Right ventricle myocardium inferior (tissue), 1 donor: ENCODE measurements at places on chromosomes 4 and X. TPM values are rescaled to one million over a fixed set of nuclear protein-coding genes. Genes with fewer than 3 reads are reported as not detected.

- DNase-seq, result no peak
Observed at GRCh38 chrX:53156207-53156596, 62.3 kb downstream of the KANTR start.

- no peak for DNase-seq
Observed at GRCh38 chr4:168743131-168743530, 246.3 kb downstream of the PALLD start.

DNA sequence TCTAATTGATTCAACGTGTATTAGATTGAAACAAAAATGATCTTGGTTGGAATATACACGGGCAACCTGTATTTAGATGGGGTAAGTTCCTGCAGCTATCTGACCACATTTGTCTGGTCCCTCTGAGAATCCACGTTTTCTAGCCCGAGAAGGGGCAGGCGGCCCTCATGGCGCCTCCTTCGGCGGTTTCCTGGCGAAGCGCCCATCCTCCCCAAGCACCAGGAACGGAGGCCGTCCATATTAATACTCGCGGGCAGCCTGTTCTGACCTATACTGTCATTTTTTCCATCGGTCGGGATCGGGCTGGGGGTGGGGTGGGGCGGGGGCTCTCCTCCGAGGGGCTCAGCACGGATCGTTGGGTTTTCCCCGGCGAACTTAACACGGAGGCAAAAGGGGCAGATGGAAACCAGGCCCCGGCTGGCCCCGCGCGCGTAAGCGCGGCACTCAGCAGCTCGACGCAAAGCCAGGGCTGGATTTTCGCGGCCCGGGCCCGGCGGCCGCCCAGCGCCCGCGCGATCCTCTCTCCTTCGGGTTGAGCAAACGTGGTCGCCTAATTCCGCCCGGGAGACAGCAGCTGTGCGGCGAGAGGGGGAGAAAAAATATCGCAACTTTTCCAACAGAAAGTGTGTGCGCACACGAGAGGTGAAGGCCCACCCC, 77.2 kb upstream of the BCOR start:
- DNase-seq, result peak; percentile 80

DNA sequence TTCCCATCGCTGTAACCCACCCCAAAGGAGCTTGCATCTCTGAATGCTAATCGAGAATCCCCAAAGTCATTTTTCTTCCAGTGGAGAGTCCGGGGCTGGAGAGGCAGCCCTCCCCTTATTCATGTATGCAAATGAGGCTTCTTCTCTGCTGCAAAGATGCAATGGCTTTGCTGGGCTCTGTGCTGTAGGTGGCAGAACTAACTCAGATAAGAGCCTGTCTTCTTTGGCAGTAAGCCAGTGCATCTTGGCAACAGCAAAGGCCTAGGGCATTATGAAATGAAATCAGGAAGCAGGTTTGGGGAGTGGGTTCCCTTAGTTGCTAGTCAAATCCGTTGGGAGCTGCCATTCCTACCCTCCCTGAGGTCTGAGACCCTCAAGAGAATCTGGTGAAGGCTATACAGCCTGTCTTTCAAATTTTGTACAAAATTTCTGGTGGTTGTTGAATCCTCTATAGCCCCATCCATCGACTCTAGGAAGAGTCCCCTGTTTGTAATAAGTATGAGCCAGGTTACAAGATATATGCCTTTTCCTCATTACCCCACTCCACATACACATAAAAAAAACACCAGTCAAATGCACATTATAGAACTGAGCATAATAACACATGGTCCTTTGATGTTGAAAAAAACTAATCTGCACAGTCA, 290.6 kb upstream of the TAPT1 start:
- no peak for DNase-seq

GRCh38 chr4:55733932-55734331, 85.7 kb upstream of the EXOC1L start:
- no peak for DNase-seq

DNA sequence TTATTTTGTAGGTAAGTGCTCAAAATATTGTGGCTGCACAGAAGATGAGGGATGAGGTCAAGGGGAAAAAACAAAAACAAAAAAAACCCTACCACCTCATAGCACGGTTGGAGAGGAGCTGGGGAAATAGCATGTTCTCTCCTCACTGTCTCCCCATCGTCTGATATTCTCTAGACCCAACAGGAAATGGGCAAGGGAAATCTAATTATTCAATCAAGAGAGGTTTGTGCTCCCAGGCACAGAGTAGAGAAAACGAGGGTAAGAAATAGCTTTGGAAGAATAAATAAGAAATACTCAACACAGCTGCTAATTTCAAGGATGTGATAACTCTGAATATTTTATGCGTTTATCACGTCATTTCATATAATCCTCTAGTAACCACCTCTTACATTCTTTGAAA, 619.2 kb upstream of the GNPDA2 start:
- no peak for DNase-seq

DNA sequence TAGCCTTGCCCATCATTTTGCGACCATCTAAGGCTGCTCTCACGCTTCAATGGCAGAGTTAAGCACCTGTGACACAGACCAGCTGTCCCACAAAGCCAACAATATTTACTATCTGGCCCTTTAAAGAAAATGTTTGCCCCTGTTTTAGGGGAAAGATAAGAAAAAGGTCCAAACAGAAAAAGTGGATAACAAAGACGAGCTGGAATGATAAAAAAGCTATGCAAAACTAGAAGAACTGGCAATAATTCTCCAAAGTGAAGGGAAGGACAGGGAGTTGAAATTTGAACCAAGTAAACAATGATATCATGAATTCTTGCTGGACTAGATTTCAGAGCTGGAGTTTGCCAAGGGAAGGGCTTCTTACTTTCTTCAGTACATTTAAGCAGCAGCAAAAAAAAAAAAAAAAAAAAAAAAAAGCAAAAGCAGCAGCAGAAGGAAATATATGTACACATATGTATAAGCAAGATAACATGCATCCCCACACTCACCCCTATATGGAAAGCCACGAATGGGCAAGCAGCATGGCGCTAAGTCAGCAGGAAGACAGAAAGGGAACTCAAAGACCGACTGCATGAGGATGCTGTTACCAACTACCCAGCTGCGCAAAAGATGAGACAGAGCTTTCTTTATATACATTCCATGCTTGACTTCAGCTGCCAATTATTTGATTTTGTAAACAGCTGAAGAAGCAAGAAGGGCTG, 12.5 kb downstream of the TRAPPC2 start:
- DNase-seq, result no peak

- DNase-seq, result no peak
Observed at GRCh38 chr4:34183926-34184325, 2060.4 kb downstream of the ARAP2 start.

GRCh38 chrX:2712890-2713840, 22.1 kb downstream of the CD99 start:
- DNase-seq, result no peak

GRCh38 chr4:74933562-74934015, 673 bp downstream of the PARM1 start:
- DNase-seq, result no peak

GRCh38 chr4:26533685-26534084, 43.4 kb upstream of the CCKAR start:
- DNase-seq, result no peak

DNA sequence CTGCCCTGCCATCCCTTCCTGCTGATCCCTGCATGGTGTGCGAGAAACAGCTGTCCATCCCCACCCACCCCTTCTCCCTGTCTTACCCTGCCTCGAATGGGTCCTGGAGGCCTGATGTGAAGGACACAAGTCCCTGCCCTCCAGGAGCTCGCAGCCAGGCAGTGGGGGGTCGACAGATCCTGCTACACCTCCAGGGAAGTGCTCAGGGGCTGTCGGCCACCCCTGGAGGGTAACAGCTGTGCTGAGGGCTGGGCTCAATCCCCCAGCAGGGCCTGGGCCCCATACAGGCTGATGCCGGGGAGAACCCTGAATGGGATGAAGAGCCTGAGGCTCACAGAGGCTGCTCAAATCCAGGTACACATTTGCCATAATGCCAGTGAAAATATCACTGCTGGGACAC, 17.6 kb downstream of the HMX1 start:
- DNase-seq, result peak; percentile 30

- DNase-seq, result no peak
Observed at GRCh38 chr4:25101836-25102235, 58.4 kb downstream of the SEPSECS start.

DNA sequence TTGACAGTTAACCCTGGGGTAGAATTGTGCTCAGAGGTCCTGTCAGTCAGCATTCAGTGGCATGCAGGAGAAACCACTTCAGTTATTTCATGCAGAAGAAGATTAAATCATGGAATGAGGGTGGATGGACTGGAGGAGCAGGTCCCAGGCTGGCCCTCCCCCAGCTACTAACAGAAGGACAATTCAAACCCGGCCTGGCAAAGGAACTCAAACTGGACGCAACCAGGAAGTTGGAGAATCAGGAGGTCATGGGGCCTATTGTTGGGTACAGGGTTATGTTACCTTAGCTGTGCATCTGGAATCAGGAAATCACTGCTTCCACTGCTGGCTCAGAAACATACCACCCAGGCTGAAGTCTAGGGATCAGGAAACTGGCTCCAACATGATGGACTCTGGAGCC, 121.4 kb downstream of the GPAT3 start:
- no peak for DNase-seq

DNA sequence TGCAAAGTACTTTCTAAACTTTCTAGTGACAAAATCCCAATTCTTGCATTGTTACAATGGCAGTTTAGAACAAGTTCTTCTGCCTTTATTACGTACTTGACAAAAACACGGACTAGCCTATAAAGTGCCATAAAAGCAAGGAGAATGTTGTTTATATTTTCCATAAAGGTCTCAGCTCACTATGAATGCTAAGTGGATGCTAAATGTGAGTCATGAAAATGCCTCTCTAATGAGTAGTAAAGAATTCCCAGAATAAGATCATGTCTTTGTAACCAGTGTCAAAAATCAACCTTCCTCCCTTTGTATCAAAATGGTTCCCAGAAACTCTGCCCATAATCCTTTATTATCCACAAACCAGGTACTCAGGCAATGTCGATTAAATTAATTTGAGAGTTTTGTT, 539.8 kb upstream of the SLIT2 start:
- no peak for DNase-seq

GRCh38 chr4:166169111-166169510, 296.1 kb downstream of the TLL1 start:
- DNase-seq, result no peak

DNA sequence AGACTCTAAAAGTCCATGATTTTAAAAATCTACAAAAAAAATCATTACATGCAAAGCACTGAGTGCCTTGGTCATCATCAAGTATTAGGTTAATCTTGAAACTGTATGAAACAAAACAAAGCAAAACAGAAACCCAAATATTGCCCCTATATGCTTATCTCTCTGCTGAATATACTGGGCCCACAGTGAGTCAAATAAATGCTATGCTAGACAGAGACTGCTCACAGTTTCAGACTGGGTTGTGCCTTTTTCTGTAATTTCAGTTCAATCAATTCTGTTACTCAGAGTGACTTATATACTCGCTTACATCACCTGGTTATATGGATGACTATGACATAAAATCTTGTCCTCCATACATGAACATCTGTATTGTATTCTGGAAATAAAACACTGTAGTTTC, 257.1 kb upstream of the ACTRT1 start:
- no peak for DNase-seq

- DNase-seq, result no peak
Observed at GRCh38 chr4:77493829-77494551, 111.6 kb upstream of the CXCL13 start.

DNA sequence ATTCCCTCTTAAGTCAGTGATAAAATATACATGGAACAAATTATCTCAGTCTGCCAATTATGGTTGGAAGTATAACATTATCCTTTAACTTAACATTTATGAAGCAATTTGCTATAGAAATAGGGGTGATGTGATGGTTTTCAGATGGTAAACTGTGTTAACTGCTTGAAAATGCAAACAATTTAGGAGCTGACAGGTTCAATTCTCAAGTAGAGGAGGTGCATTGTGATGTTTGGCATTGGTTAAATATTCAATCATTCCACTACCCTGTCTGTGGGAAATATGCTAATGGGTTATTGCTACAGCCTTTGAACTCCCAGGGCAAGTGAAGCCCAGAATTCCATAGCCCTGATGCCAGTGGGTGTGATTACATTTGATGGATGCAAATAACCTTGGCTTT, 243.4 kb upstream of the GK2 start:
- no peak for DNase-seq

DNA sequence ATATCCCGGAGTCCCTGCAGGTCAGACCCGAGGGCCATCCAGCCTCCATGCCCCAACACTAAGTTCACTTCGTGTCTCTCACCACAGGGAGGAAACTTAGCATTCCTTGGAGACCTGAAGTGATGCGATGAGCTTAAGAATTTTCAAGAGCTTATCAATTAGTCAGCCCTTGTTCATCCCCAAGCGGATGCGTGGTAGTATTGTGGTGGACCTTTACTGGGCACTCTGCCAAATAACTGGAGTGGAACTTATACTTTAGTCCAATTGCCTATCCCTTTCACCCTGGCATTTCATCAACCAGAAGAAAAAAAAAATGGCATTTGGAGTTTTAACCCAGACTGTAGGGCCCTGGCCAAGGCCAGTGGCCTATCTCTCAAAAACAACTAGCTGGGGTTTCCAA, 137.1 kb downstream of the RELL1 start:
- no peak for DNase-seq

- no peak for DNase-seq
Observed at GRCh38 chr4:164428561-164428960, 325.4 kb upstream of the SMIM31 start.

DNA sequence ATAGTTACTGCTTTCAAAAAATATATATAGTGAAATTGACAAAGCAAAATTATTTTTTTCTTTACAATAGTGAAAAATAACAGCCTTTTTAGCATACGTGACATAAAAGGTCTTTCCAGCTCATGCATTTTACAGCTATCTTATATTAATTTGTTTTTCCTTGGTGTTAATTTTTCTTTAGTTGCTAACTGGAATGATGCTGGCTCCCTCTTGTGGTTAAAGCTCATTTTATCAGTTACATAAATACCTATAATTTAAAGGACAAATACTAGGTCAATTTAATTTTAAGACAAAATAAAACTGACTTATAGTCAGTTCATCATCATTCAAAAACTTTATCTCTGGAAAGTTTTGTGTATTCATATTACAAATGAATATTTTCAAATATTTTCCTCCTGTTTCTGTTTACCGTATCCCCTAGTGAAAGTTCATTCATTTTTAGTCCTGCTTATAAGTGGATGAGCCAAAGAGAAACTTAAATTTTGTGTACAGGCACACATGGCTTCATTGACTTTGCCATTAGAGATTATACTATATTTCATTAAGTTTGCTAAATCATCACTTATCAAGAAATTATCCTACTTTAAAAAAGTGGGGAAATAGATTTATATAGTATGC, 9.9 kb upstream of the ANAPC4 start:
- DNase-seq, result no peak

The FAM236C gene
- not detected for total RNA-seq

The NDP gene
- not detected for total RNA-seq

The PLXNB3 gene
- 2.3 TPM for total RNA-seq

The MAGEB4 gene
- not detected for total RNA-seq

The PAGE2B gene
- not detected for total RNA-seq

The KLHL15 gene
- total RNA-seq, result 6.8 TPM

The MAPK10 gene
- 4.1 TPM for total RNA-seq

The ERAS gene
- not detected for total RNA-seq

The WNK3 gene
- 0.73 TPM for total RNA-seq

The SPANXN1 gene
- not detected for total RNA-seq
